RKO (cell line): ENCODE measurements at places on chromosomes 6 and 20.

DNA sequence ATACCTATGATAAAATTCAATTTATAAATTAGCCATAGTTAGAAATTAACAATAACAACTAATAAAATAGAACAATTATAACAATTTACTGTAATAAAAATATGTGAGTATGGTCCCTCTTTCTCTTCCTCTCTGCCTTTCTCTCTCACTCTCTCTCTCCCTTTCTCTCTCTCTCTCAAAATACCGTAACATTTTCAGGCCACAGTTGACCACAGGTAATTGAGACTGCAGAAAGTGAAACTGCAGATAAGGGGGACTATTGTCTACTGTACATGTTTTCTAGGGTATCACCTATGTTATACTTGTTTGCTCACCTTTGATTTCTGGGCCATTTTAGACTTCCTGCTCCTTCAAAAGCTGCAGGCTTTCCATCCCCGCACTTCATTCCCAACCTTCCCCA is 46.8 kb downstream of the LY86 start:
- DNase-seq, result no peak

- DNase-seq, result no peak
These were observed 35.3 kb downstream of the BEND3 start for GRCh38 chr6:107080036-107080435.

- DNase-seq, result no peak
These were observed 254.0 kb upstream of the GJE1 start for GRCh38 chr6:141878686-141879085.

- no peak for DNase-seq
These were observed 467 bp downstream of the PXT1 start for GRCh38 chr6:36442103-36442670.

DNA sequence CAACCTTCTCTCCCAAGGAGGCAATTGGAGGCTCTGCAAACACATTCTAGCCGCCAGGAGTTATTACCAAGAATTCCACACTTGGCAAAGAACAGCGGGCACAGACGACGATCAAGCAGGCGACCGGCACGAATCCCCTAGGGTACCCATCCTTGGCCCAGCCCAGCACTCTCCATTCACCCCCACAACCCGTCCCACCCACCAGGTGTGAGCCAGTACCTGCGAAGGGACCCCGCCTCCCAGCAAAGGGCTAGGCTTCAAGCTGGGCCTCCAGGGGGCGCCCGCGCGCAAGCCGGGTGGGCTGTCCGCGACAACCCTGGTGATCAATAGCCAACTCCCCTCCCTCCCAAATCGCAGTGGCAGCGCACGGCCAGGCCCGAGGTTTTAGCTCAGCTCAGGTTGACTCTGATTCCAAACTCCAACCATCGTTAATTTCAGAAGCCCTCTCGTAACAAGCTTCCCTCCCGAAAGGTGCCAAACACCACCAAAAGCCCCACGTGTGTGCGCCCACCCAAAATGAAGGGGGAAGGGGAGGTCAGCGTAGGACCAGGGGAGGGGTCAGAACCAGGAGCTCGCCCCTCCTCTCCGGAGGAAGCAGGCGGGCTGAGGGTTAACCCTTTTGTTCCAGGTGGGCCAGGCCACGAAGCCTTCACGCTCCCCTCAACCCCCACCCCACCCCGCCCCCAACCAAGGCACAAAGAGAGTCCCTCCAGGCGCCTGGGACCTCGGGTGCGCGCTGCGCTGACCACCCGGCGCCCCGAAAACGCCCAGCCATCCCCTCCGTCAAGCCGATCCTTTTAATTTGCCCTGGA is 2.1 kb downstream of the SALL4 start:
- no peak for DNase-seq

- DNase-seq, result no peak
These were observed 6.4 kb downstream of the SCAND1 start for GRCh38 chr20:35947907-35948306.

- DNase-seq, result no peak
These were observed 243.8 kb upstream of the FOXQ1 start for GRCh38 chr6:1068068-1068467.

DNA sequence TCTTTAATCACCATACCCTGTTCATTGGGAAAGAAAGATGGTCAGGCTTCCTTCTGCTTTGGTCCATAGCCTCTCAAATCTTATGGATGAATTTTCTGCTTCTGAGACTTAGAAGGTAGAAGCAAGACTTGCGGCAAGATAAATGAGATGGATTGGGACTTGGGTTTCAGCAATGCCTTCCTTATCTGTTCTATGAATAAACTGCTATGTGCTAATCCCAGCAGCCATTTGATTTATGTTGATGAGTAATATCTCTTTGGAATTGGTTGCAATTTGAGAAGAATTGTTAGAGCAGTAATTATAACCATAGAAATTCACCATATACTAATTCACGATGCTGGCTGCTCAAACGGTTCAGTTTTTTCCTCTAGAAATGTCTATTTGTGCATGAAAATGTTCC is 48.3 kb downstream of the TXLNB start:
- no peak for DNase-seq

- DNase-seq, result no peak
These were observed 73.2 kb upstream of the JAG1 start for GRCh38 chr20:10747019-10747418.

GRCh38 chr20:64139199-64140060 is 24.8 kb upstream of the MYT1 start:
- no peak for DNase-seq

DNA sequence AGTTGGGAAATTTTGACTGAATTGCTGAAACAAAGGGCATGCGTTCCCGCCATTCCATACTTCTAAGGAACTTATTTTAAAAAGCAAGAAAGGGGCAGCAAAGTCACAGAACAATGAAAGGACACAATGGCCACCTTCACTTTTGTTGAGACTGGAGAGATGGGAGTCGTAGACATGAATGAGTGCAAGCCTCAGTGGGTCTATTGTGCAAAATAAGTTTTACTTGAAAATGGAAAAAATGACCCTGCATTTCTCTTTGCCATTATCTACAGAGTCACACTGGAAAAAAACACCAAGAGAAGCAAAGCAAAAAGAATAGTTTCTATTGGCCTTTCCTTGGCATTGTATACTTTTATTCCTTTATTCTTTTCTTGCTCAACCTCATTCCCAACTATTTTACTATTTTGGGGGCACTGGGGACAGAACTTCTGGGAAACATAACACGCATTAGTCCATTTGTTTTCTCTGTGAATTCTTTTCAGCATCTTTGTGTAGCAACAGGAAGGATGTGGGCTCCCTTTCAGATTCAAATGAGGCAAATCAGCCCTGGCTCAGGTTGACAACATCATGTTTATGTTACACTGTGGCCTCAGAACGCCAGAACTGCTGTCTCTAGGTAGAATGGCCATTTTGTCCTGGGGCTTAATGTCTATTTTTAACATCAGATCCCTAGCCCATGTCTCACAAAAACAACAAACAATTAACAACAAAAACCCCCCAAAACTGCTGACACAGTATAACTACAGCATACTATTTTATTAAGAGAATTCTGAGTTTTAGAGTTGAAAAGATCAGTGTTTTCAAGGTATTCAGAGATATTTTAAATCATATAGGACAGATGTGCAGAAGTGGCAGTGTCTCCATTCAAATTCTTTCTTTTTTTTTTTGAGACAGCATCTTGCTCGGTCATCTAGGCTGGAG is 122.2 kb downstream of the FYN start:
- DNase-seq, result no peak

DNA sequence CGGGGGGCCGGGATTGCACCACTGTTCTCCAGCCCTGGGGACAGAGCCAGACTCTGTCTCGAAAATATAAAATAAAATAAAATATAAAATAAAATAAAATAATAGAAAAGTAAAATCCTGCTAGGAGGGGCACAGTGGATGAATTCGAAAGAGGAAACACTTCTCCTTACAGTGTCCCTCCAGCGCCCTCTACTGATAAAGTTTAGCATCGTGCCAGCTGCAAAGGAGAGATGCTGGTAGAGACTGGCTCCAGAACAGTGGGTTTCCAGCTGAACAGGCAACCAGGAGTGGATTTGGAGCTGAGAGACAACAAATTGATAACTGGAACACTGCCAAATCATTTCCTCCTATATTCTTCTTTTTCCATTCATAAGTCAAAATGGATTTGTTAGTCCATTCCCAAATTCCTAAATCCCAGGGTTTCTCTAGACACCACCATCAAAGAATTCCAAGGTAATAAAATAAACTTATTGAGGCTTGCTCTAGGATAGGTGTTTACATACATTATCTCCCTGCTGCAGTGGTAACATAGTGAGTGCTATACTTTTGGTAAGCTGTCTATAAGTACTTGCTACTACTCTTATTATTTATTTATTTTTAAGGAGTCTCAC is 31.7 kb upstream of the TBPL1 start:
- peak; percentile 73 for DNase-seq

GRCh38 chr6:113927001-113927400 is 43.9 kb downstream of the HDAC2 start:
- DNase-seq, result no peak

- DNase-seq, result no peak
These were observed 207.1 kb downstream of the MAFB start for GRCh38 chr20:40481743-40482458.

DNA sequence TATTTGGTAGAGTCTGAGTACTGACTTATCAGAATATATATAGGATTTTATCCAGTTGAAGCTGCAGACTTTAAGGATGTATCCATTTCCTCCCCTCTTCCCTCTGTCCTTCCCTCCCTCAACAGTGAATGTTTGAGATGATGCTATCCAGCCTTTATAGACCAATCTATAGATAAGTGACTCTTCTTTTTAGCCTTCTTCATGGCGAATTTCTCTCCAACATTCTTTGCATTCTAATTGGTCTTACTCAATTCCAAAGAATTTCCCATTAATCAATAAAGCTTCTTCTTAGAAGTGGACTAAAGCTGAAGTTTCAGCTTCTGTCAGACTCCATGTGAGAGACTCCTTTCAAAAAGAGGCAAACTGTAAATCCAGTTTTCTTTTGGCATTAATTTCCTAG is 99.3 kb downstream of the AIG1 start:
- no peak for DNase-seq

DNA sequence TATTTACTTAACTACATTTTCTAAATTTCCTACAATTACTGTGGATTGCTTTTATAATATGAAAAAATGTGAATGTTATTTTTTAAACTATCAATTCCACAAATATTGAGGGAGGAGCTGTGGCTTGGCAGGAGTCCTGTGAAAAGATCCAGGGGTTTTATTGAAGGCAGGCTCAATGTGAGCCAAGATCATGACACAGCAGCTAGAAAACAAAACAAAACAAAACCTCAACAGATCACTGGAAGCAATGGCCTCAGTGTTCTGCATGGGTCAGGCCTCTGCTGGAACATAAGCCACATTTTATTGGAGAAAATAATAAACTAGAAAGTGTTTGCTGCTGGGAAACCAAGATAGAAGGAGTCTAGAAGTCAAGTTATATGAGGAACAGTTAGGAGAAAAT is 19.4 kb upstream of the RCAN2 start:
- no peak for DNase-seq

DNA sequence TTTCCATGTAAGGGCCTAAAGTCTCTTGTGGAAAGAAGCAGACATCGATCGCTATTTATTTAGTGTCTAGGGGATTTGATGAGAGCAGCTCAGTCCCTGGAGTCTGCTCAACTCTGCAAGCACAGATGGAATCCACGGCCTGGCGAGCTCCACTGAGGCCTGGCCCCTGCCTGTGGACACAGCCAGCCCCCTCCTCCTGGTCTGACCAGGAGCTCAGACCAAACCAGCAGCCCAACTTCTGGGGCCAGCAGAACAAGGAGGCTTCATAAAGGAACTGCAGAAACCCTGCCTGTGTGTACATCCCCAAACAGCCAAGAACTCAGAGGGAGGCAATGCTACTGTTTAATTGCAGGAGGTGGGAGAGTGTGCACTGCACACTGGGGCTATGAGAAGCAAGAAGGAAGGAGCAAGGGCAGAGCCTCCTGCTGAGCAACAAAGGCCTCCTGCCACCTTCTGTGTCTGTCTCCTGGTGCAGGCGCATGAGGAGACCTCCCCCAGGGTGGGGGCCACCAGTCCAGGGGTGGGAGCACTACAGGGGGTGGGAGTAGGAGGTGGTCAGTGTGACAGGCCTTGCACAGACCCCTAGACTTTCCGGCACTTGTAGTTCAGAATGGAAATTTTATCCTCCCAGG is 3.8 kb downstream of the CST5 start:
- no peak for DNase-seq

- DNase-seq, result peak; percentile 88
These were observed 901 bp upstream of the TRIM26 start for GRCh38 chr6:30213957-30214656.

DNA sequence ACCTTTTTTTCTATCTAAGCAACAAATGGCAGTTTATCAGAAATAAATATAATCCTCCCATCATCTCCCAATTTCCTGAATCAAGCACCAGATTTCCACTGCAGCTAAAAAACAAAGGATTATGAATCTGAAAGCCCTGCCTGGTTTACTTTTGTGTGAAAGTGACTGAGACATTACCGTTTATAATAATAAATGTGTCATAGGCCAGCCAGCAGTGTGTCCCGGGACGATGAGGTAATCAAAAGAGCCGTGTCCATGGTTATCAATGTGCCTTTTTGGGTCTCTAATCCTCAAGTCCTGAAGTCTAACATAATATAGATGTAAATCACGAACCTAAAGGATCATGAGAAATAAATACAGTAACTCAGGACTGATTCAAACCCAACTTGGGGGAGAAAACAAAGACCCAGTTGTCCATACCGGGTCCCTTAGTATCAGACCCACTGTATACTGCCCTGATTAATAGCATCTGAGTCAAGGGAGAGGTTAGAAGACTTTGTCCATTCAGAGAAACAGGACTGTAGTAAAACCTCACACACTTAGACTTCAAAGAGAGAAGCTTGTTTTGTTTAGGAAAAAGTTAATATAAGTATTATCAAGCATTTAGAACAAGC is 149.1 kb downstream of the SASH1 start:
- DNase-seq, result no peak

DNA sequence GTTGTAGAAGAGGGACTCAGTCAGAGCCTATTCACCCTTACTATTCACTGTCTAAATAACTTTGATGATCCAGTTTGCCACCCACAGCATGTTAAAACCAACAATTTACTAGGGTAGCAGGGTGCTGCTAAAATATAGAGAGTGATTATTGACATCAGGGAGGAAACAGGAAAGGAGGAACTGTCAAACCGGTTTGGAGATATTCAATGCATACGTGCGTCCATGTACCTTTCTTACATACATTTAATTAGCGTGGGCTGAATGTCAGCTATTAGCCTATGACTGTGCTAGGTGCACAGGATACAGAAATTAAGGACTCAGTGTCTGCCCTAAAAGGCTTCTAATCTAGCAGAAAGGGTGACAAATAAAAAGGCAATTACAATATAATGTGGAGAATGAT is 57.2 kb downstream of the IL20RA start:
- no peak for DNase-seq

GRCh38 chr20:36815454-36816091 is 42.0 kb upstream of the DSN1 start:
- DNase-seq, result no peak
